CD8-positive, alpha-beta memory T cell (primary cell): ENCODE measurements at places on chromosomes 1 and 21. TPM values are rescaled to one million over a fixed set of nuclear protein-coding genes. Genes with fewer than 3 reads are reported as not detected.

- H3K4me1 ChIP-seq, result no peaks in the 10 kb centered on the region
- no peak for DNase-seq
- H3K36me3 ChIP-seq, result no peaks in the 10 kb centered on the region
Observed at GRCh38 chr1:212975111-212975918, 25.0 kb downstream of the VASH2 start.

GRCh38 chr1:235069577-235070563, 58.8 kb downstream of the TOMM20 start:
- H3K4me3 ChIP-seq, result no peak overlapping the region
- DNase-seq, result no peak
- H3K27ac ChIP-seq, result no peak overlapping the region
- peaks cover 8% of the 10 kb centered on the region for H3K4me1 ChIP-seq
- H3K27me3 ChIP-seq, result no peaks in the 10 kb centered on the region
- H3K36me3 ChIP-seq, result no peaks in the 10 kb centered on the region

DNA sequence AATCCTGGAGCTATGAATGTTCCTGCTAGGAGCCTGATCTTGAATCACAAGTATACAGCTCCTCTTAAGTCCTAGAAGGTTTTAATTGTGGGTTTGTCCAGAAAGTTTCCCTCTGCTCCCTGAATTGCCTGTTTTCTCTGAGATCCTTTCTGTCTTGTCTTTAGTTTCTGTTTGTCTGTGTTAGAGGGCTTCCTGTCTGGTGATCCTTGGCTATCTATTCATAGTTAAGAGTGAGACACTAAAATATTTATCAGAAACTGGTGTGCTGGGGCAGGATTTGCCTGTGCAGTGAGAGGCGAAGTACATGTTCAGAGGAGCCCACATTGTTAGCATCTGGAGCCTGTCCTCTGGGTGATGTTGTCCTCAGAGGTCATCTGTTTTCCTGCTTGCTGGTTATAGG, 45.4 kb downstream of the ETS2 start:
- H3K27ac ChIP-seq, result no peak overlapping the region
- H3K36me3 ChIP-seq, result no peaks in the 10 kb centered on the region
- no peak overlapping the region for H3K4me3 ChIP-seq

- peak overlapping the region; percentile 81 for H3K27ac ChIP-seq
- H3K4me1 ChIP-seq, result peaks cover 29% of the 10 kb centered on the region
- no peak for DNase-seq
- peaks cover 36% of the 10 kb centered on the region for H3K36me3 ChIP-seq
Observed at GRCh38 chr1:24644100-24644384, 940 bp downstream of the SRRM1 start.

DNA sequence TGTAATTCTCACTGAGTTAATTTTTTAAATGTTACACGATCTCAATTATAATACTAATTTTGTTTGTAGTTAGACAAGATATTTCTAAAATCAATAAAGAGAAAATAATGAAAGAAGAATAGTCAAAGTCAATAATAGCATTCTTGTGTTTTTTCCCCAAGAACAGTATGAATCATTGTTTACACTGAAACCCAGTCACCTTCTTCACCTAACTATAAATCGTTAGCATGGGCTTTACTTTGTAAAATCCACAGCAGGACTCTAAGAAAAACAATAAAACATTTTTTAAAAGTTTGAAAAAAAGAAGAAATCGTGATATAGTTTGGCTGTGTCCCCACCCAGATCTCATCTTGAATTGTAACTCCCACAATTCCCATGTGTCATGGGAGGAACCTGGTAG, 234.6 kb upstream of the LYPLAL1 start:
- H3K4me3 ChIP-seq, result no peak overlapping the region
- H3K27me3 ChIP-seq, result no peaks in the 10 kb centered on the region
- no peak for DNase-seq

SPRR2A gene
- total RNA-seq, result not detected
